Hippocampal formation (tissue), 2 donors: ENCODE measurements at places on chromosomes 3 and 15.

GRCh38 chr15:94135486-94136147 lies 95.7 kb upstream of the MCTP2 start:
- no peak for DNase-seq

- DNase-seq = no peak
Measured at GRCh38 chr3:35721628-35722027, 82.3 kb downstream of the ARPP21 start.

- DNase-seq = no peak
Measured at GRCh38 chr15:85673326-85673725, 121.4 kb downstream of the KLHL25 start.

DNA sequence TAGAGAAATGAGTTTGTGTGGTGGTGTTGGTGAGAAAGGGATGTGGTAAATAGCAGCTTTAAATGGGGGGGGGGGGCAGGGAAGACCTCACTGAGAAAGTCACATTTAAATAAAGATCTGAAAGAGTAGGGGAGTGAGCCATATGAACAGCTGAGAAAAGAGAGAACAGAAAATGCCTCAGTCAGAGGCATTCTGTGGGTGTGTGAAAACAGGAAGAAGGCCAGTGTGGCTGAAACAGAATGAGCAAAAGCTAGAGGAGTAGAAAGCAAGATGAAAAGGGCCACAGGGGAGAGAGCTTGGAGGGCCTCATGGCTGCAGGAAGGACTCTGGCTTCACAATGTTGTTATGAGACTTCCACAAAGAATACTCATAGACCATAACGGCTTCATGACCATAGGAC lies 783.3 kb downstream of the ZPLD1 start:
- DNase-seq = no peak

- DNase-seq = no peak
Measured at GRCh38 chr3:84299329-84299728, 659.5 kb upstream of the CADM2 start.

DNA sequence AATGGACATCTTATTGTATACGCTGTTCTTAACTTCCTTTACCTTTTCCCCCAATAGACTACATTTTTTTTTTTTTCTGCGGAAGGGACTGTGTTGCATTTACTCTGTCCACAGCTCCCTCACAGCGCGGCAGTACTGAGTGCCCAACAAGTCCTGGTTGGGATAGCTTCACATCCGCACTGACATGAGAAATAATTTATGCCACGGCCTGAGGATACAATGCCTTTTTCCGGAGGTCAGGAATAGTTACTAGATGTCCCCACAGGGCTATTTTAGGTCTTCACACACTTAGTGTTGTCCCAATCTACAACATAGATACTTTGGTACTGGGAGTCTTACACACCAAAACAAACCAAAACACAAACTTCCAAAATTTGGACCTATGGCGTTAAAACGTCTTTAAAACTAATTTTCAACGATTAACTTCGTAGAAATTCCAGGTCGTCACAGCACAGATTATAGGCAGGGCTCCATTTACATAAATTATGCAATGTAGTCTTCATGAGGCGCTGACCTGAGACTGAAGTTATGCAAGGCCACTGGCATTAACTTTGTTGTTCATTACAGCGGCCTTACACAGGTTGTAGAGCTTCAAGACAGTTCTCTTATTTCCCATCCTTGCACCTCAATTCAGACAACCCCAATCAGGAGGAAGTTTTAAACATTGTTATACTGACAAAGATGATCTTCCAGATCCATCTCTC lies 989 bp upstream of the PPIB start:
- no peak for DNase-seq

DNA sequence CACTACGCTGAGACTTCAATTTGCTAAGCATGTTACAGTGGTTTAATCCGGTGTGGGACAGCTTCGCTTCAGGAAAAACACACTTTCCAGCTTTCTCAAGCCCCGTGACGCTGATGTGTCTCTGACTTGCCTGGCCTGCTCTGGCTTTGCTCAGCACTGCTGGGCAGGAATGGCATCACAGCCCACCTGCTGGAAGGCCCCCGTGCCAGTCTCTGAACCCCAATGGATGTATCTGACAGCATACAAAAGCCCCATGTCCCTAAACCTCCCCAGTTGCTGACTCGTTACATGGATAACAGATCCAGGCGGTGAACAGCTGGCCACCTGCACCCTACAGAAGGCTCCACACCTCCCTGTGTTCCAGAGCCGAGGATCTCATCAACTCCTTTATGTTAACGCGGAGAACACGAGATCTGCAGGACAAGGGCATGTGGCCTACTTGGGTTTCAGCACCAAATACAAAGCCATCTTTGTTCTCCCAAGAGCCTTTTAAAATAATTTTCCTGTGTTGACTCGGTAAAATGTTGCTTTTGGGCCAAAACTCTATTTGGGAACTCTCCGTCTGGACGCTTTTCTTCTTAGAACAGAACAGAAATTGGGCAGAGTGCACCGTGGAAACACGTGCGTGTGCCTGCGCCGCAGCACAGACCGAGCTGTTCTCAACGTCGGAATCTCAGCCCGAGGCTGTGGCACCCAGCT lies 61.4 kb downstream of the ATP10A start:
- peak; percentile 35 for DNase-seq

DNA sequence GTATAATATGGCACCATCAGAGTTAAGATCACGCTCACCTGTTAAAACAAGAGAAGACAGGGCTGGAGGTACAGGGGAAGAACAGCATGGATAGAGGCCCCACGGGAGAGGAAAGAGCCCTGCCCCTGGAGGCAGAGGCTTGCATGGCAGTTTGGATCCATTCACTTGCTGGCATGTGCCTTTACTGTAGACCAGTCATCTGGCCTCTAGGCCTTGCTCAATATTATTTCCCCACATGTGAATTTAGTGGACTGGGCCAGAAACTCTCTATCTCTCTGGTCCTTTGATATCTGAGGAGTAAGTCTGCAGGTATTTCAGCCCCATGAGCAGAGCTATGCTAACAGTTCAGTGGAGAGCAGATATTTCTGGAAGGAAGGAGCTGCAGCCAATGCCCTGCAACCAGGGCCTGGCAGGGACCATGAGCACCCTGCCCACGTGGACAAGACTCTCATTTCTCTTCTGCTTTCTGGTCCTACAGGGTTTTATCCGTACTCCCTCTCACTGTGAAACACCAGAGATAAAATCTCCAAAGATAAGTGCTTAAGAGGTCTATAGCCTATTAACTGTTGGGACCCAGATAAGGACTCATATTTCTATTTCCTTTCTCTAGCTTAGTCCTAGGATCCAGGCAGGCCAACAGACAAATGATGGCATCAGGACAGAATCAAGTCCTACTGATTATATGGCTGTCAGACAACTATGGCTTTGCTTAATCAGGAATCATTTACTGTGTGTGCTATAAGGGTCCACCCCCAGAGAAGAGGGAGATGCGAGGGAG lies 65.0 kb downstream of the CLDN11 start:
- no peak for DNase-seq

- no peak for DNase-seq
Measured at GRCh38 chr15:56778761-56779160, 45.5 kb upstream of the ZNF280D start.

DNA sequence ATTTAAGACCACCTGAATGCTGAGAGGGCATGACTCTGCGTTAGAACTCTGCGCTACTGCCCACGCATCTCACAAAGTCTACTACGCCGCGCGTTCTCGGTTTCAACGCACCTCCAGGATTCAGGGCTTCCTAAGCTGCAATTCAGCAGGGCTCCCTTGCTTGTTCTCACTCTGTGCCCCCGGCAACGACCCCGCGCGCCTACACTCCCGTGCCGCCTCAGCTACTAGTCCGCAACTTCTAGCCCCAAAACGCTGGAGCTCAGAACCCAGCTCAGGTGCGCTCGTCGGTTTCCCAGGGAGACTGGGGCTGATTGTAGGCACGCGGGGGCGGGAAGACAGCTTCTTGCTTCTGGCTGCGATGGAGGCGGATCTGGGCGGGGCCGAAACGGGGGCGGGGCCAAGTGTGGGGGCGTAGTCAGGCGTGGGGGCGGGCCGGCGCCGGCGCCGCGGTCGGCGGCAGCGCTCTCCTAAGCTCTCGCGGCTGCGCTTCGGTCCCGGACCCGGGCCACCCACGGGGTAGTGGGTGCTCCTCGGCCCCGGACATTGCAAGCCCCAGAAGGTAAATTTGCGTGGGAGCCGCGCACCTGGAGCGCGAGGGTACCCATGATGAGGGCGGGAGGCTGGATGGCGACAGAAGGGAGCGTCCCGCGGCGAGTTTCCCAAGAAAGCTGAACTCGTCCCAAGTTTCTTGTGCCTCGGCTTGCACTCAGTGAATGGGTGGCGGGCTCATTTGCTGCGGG lies at the start of gene ARHGEF26:
TSS of gene ARHGEF26 (plus strand) at position 430 of the 740 bp plus-strand sequence. CDS start 603 bp downstream, outside the sequence.
- DNase-seq = peak; percentile 45

DNA sequence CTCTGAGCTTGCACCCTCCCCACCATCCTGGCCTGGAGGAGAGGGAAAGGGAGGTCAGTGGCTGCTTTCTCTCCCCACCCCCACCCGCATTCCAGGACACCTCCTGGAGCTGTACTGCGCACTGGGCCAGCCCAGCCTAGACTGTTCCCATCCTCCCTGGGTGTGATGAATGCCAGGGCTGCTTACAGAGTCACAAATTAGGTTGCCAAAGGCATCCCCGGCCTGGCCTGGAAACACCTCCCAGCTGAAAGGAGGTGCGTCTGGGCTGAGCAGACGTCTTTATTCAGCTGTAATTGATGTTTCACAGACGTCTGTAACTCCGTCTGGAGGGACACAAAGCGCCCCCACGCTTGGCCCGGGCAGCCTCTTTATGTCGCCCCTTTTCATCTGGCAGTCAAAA lies 47.6 kb downstream of the RHCG start:
- no peak for DNase-seq

DNA sequence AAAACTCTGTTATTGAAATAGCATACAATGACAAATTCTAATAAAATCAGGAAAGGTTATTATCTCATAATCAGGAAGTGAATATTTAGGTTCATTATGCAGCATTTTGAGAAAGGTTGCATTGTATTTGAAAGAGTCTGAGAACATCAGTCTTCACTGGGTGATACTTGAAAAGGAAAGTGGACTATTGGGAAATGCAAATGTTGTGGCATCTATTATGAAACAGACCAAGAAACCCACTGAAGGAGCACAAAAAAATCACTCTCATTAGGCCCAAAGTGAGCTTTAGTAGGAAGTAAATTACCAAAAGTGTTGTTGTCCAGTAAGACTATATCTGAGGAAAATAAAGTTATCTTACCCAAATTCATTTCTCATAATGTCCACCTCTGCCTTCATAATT lies 90.8 kb downstream of the ZPLD1 start:
- no peak for DNase-seq

DNA sequence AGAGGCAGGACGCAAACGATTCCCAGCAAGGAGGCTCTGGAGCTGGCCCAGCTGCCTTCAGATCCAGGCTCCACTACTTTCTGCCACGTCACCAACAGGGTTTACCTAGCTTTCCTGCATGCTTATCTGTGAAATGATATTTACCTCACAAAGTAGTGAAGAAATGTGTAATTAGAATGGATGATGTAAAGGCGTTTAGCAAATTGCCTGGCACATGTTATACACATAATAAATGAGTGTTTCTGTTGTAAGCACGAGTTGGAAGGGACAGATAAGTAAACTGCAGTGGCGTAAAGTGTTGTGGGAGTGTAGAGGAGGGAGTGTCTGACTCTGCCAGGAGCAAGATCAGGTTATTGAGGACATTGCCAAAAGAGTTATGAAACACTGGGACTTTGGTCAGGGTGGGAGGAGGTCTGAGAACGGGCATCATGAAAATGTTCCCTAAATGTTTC lies 3.5 kb upstream of the CHAC1 start:
- no peak for DNase-seq

DNA sequence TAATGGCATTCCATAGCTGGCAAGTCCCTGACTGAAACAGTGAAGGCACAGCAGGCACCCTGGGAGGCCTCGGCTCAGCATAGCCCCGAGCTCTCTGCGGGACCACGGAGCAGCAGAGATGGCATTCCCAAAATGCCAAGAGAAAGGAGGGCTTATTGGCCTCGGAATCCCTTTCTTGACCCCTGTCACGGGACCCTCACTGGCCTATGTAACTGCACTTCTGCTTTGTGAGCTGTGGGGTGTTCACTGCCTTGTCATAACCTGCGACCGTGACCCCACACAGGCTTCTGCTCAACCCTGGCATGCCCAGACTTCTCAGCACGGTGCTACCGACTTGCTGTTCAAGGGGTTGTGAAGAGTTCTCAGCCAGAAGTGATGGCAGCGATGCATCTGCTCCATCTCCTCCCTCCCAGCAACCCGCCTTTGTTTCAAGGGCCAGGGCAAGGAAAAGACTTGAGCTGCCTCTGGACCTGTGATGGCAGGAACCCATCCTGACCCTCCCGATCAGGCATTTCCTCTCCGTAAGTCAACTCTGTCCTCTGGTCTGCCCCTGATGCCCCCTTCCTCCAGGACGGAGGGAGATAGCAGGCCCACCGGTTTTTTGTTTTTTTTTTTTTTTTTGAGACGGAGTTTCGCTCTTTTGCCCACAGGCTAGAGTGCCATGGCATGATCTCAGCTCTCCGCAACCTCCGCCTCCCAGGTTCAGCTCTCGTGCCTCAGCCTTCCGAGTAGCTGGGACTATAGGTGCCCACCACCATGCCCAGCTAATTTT lies 30.5 kb downstream of the EHD4 start:
- DNase-seq = no peak

- no peak for DNase-seq
Measured at GRCh38 chr3:130973406-130973805, 53.2 kb downstream of the ASTE1 start.

DNA sequence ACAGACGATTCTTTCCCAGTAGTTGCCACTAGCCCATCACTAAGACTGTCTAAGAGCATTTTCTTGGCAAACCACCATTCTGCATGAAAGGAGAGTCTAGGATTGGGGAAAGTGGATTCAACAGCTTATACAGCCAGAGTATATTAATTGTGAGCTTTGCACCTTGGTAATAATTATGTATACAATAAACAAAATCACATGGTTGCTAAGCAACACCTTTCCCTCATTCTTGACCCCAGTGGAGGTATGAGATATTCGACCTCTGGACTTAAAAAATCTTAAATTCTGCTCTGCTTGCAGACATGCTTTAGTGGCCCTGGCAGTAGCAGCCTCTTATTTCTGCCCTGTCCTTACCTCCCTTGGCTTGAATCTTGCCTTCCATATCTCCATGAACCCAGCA lies 73.1 kb downstream of the PPP2R3A start:
- no peak for DNase-seq
